Natural killer cell treated with Interleukin-12 subunit alpha and Interleukin-12 subunit beta and Interleukin-15 and Interleukin-18, amount 100 ng/mL, for 72 hours (primary cell): ENCODE measurements at places on chromosomes 6 and 20. TPM values are rescaled to one million over a fixed set of nuclear protein-coding genes. Genes with fewer than 3 reads are reported as not detected.

DNA sequence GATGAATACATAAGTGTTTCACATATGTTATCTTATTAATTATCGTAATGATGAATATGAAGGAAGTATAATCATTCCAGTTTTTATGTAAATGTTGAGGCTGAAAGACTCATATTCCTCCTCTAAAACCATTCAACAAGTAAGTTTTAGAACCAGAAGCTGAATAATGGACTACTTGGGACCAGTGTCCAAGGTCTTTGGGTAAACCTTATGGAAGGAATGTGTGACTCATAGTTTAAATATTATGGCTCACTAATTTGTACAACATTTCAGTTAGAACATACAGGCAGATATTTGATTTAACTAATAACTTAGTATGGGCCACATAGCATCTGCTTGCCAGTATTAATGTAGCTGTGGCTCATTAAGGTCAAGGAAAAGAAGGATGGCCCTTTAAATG is 209.6 kb downstream of the TFAP2B start:
- no peak for DNase-seq

- no peak for DNase-seq
These were observed 52.1 kb downstream of the RNASET2 start for GRCh38 chr6:166904101-166904746.

GRCh38 chr6:107066697-107067659 is 39.0 kb downstream of the MTRES1 start:
- no peak for DNase-seq

The SLC22A2 gene
- not detected for total RNA-seq
